ENCODE measurements at places on chromosomes 13 and 19.

DNA sequence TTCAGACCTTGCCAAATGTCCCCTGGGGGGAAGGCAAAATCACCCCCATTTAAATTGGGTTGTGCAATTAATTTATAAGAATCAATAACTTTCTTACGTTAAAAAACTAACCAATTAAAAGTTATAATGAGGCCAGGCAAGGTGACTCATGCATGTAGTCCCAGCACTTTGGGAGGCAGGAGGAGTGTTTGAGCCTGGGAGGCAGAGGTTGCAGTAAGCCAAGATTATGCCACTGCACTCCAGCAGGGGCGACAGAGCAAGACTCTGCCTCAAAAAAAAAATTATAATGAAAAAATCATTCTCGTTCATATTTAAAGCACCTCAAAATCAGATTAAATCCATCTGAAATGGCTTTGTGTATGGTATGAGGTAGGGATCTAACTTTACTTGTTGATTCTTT is 18.4 kb upstream of the SIGLEC14 start:
- DNase-seq: no peak

DNA sequence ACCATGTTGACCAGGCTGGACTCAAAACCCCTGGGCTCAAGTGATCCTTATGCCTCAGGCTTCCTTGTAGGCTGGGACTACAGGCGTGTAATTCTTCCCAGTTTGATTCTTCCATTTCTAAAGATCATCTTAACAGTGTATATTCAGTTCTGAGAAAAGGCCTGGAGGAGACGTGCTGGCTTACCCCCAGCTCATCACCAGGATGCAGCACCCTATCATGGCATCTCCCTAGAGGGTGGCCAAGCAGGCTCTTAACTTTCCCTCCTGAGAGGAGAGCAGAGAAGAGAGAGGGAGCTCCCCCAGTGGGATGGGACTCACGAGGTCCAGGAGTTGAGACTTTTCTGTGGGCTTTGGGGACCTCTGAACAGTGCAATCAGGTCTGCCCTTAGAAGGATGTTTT is 2.1 kb upstream of the TUBA3C start:
- no peak for DNase-seq

GRCh38 chr19:46904114-46905060 is 43.6 kb downstream of the ARHGAP35 start:
- no peak for DNase-seq

GRCh38 chr19:55643003-55643886 is at the start of gene ZNF581:
ZNF581 (plus strand) TSS chr19:55643649; CDS start chr19:55644572, 923 bp downstream.
- DNase-seq: peak; percentile 96

DNA sequence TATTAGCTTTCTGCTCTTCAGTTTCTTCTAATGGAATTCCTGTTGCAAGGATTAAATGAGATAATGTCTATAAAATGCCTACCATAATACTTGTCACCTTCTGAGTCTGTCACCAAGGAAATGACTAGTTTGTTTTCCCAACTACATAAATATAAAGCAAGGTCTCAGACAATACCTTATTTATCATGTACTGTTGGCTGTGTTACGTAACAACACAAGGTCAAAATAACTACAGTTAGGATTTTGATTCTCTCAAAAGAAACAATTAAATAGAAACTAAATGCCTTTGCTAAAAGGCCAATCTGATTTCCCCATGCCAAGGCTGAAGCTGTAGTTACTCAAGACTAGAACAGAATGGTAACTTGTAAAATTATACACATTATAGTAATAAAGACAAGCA is 134.5 kb downstream of the PCDH9 start:
- DNase-seq: no peak

DNA sequence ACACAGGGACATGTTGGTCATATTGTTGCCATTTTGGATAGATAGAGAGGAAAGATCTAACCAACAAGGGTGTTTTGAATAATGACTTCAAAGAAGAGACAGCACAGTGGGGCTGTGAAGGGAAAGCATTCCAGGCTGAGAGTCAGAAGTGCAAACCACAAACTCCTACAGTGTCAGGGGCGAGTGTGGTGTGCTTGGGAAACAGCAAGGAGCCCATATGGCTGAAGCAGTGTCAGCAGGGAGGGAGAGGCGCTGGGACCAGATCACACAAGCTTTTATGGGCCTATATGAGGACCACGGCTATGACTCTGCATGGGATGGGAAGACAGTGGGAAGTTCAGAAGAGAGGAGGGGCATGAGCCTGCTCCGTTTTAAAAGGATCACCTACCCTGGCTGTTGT is 166.4 kb downstream of the MYO16 start:
- no peak for DNase-seq

- DNase-seq: no peak
Observed at GRCh38 chr13:54875111-54875510, 1846.5 kb downstream of the OLFM4 start.

All from HuH-7.5 (cell line).